Brain (organoid and tissue), 16 donors: ENCODE measurements at places on chromosomes 2 and 18. TPM values are rescaled to one million over a fixed set of nuclear protein-coding genes. Genes with fewer than 3 reads are reported as not detected.
A peak's percentile ranks its signal among the peaks of the same experiment; 100 is the strongest.

DNA sequence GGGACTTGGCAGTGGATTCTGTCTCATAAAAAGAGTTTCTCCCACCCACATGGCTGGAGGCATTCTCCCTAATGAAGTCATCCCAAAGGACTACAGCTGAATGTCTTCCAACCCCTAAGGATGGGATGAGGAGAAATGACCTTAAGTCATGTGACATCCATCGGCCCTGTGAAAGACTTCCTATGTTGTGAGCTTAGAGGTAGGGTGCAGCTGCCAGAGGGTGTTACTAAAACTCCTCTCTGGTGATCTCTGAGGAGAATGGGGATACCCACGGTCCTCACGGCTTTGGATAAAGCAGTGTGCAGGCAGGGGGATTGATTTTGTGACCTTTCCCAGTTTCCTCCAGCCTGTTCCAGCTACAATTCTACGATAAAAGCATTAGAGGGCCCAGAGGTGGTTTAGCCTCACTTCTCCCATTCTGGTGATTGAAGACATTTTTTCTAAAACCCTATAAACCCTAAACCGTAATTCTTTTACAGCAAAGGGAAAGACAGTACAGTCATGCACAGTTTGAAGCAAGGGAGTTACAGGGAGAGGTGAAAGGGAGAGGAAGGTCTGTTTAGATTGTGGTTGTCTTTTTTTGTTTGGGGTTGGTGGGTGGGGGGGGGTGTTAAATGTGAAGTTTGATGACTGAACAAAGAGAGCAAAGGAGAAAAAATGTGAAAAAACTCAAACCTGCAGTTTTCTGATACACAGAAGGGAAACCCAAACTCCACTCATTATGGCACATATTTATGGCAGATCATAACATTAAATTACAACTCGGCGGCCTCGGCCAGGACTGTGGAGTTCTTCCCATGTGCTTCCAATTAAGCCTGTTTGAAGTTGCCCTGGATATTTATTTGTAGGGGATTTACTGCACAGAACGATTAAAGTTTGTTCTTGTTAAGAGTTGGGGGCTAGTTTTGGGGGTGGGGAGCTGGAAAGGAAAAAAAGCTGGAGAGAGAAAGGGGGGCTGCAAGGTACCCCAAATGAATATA, 26.6 kb upstream of the SLC14A2 start:
- DNase-seq = no peak

GRCh38 chr2:157835006-157835405, 41.1 kb downstream of the ACVR1 start:
- no peak for DNase-seq

DNA sequence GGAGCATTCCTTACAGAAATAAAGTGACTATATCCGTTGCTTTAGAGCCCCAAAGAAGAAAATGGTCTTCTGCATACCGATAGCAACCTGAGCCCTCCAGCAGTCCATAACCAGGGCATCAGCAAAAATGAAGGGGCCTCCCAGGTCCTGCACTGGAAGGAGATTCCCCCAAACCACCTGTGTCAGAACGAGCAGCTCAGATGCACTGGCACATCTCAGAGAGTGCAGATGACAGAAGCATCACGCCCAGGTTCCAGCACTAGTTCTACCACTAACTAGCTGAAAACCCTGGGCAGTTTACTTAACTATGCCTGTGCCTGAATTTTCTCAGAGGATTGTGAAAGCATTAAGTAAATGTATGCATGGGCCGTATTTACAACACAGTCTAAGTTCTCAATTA, 466.7 kb upstream of the MYT1L start:
- DNase-seq = no peak

GRCh38 chr18:27054926-27055325, 130.2 kb downstream of the CHST9 start:
- peak; percentile 76 for DNase-seq

DNA sequence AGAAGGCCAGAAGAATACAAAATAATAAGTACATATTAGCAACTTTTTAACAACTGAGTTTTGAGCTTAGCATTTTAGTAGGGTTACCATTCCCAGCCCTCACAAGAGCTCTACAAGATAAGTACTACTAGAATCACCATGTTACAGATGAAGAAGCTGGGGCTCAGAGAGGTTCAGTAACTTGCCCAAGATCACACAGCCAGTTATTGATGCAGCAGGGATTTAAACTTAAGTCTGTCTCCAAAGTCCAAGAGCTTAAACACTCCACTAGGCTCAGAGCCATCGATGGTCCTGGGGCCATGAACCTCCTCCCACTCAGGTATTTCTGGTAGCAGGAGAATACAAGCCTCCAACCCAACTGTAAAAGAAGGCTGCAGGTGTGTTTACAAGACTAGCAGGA, 30.8 kb downstream of the TNS1 start:
- no peak for DNase-seq

- peak; percentile 51 for DNase-seq
These were observed 154.6 kb downstream of the TFCP2L1 start for GRCh38 chr2:121130301-121130850.

GRCh38 chr2:105099153-105099552, 61.3 kb downstream of the MRPS9 start:
- DNase-seq = no peak

GRCh38 chr2:20430035-20430434, 16.8 kb upstream of the RHOB start:
- DNase-seq = no peak

GRCh38 chr2:238591732-238592131, 165.0 kb downstream of the ASB1 start:
- DNase-seq = no peak

- DNase-seq = no peak
These were observed 12.4 kb downstream of the SMAD2 start for GRCh38 chr18:47917923-47918610.

DNA sequence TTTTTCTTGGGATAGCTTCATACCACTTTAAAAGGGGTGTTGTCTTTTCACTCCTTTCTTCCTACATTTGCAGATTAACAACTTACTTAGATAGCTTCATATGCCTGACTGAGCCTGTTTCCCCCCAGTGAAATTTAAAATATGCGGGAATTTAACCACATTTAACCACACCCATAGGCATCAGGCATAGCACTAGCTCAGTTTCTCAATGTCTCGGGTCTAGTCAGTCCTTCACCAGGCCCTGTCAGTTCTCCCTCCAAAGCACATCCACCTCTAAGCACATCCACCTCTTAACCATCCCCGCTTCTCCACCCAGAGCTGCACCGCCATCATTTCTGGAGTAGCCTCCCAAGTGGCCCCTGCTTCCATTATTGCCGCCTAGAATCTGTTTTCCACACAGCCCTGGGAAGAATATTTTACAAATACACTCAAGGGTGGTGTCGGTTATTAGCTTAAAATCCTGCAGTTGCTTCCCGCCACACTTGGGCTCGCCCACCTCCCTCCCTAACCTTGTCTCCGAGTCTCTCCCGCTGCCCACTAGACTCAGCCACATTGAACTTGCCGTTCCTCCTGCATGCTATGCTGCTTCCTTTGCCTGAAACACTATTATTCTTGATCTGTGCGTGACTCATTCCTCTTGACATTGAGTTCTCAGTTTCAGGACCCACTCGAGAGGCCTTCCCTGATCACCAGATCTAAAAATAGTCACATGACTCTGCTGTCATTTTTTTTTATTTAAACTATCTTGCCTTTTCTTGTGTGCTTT, 68.3 kb downstream of the SPTBN1 start:
- no peak for DNase-seq

GRCh38 chr2:201515573-201516246, 64.2 kb downstream of the STRADB start:
- DNase-seq = no peak

DNA sequence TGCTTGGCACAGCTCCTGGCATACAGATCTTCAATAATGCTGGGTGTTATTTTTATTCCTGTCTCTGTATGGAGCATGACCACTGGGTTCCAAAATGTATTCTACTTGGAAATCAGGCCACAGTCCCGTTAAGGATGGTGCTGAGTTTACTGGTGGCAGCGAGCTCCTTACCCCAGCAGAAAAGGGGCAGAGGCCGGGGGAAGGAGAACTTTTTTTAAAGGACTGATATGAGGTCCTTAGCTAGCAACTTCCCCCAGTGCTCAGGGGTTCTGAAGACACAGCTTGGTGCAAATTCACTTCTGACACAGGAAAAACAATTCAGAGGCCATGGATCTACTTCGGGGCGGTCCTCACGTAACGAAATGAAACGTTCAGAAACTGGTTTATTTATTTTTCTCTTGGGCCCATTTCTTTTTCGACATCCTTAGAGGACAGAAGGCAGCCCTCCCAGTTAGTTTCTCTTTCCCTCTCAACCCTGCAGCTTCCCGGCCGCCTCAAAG, 872 bp downstream of the RDH14 start:
- DNase-seq = peak; percentile 33

DNA sequence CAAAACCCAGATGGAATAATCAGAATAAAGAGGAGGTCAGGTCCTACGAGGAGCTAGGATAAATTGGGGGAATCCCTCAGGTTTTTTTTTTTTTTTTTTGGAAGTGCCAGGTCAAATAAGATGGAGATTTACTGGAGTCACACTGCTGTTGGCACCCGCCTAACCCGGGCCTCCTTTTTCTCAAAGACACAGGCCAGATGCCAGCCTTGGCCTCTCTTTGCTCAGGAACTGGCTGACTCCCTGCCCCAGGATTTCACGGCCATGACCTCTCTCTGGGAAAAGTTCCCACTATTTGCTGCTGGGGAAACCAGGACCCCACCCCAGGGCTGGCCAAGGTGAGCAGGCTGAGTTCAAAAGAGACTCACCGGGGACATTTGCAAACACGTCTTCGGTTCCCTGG, 2.5 kb downstream of the CD8A start:
- peak; percentile 48 for DNase-seq

GRCh38 chr2:216555274-216555673, 56.6 kb downstream of the RPL37A start:
- peak; percentile 82 for DNase-seq

GRCh38 chr2:95296880-95297487, at the start of gene KCNIP3:
KCNIP3 (plus strand) TSS chr2:95297347; CDS start chr2:95297439, 92 bp downstream.
- DNase-seq = peak; percentile 81

DNA sequence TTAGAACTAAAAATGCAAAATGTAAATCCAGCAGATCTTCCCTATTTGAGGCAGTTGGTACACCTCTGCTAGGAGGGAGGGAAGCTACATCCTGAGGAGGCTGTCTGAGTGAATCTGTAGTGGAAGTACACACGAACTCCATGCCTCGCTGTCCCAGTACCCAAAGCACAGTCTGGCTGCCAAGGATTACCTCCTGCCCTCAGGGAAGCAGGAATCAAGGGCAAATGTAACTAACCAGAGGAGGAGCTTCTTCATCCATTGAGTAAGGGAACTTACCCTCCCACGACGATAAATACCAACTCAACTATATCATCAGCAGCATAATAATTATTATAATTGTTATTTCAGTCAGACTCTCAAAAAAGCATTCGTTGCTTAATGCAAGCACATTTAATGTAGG, 2.1 kb downstream of the DHRS9 start:
- DNase-seq = no peak

DNA sequence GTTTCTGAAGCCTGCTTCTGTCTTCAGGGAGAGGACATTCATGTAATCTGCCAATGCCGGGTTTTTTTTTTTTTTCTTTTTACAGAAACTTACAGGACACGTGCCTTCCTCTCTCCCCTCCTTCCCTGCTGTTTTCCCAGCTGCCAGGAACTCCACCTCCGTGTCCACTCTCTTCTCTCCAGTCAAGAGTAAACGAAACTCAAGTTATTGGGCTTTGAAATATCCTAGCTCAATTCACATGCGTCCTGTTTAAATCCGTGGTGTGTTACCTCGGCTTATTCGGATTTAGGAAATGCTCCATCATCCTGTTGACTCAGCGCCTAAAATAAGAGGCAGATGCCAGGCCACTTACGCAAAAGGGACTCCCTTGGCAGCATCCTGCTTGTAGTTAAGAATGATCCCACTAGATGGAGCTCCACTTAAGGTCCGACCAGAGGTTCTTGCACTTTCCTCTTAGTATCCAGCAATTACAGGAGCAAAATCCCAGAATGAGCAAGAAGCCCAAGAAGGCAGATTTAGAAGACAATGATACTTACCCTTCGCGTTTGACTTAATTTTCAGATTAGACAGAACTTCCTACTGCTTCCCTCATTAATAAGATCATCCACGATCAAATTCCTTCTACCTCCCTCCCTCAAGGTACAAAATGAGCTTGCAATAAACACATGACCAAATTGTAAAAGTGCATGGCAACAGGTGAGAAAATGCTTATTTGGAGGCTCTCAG, 97.2 kb upstream of the ZCCHC2 start:
- peak; percentile 92 for DNase-seq

GRCh38 chr18:8766559-8767293, 61.4 kb downstream of the MTCL1 start:
- DNase-seq = peak; percentile 60

DNA sequence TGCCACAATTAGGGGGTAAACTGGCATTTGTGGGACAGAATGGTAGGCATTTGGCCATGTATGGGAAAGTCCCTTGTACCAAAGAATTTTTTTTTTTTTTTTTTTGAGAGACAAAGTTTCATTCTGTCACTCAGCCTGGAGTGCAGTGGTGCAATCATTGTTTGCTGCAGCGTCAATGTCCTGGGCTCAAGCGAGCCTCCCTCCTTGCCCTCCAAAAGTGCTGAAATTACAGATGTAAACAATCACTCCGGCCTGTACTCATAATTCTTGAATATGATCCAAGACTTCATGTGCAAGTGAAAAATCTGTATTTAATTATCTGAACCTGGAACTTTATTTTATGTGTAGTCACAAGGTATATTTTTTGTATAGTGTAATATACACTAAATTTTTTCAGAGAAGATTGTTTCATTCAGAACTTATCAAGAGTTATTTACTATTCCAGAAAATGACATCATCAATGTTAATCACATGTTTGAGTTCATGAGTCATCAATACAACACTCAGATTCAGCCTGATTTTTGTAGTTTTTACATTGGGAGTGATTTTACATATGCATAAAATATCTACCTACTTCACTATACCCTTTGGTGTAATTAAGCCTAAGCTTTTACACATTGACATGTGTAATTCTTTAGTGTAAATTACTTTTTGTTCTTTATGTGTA, 138.7 kb upstream of the L3MBTL4 start:
- DNase-seq = no peak

DNA sequence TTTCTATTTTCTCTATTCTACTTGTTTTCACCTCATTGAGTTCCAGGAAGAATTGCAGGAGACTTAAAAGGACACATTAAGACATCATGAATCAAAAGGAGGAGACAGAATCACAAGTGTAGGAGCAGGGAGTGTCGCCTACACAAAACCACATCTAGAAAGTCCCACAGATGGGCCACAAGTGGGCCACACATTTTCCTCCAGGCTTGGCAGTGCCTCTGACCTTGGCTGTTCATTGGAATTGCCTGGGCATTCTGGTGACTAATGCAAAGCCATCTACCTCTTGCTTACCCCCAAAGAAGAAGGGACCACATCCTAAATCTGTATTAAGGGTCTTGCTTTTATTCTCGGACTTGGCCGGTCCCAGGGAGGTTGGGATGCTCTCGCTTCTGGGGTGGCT, 103.6 kb downstream of the KLHL29 start:
- DNase-seq = no peak

GRCh38 chr2:109630441-109631430, 16.6 kb downstream of the SOWAHC start:
- no peak for DNase-seq

Gene CDC42EP3
- polyA plus RNA-seq = 25.9 TPM

Gene RNF181
- polyA plus RNA-seq = 145 TPM

Gene SYT4
- polyA plus RNA-seq = 25.1 TPM

Gene TUBB8B
- 0.80 TPM for polyA plus RNA-seq

Gene CDCA7
- 25.0 TPM for polyA plus RNA-seq

Gene MLPH
- 2.8 TPM for polyA plus RNA-seq

Gene MC4R
- polyA plus RNA-seq = not detected

Gene SPDYA
- not detected for polyA plus RNA-seq

Gene SLC9A2
- 0.20 TPM for polyA plus RNA-seq

Gene GCG
- not detected for polyA plus RNA-seq

Gene ASB18
- not detected for polyA plus RNA-seq

Gene MRPL33
- 115 TPM for polyA plus RNA-seq

Gene EFHD1
- 263 TPM for polyA plus RNA-seq
